ENCODE measurements at places on chromosomes 4 and X.
A peak's percentile ranks its signal among the peaks of the same experiment; 100 is the strongest.

GRCh38 chr4:16448241-16448840, 222.1 kb upstream of the TAPT1 start:
- DNase-seq = no peak

- DNase-seq = peak; percentile 6
Observed at GRCh38 chrX:39753293-39753996, 344.3 kb downstream of the BCOR start.

GRCh38 chr4:55346851-55347255, 811 bp downstream of the SRD5A3 start:
- no peak for DNase-seq

DNA sequence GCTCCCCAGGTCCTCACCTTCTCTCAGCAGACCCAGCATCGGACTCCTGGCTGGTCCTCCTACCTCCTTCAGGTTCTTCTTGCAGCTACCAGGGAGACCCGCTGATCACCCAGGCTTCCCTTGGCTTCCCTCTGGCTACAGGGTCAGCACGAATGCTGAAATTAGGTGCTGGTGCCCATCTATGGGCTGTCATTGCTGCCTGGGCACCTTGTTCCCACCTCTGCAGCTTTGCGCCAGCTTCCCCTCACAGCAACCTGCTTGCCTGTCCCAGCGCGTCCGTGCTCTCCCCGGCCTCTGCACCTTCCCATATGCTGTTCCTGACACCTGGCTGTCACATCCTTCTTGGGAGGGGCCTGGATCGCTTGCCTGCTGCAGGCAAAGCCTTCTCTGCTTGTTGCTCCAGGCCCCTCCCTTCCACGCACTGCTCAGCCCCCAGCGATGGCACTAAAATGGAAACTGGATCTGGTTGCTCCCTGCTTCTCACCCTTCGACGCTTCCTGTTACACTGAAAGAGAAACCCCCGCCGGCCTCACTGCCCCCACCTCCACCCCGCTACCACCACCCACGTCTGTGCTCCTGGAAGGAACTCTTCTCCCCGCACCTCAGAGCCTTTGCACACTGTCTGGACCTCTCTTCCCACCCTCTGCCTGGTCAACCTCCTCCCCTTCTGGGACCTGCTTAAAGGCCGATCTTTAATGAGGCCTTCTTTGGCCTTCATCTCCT, 22.2 kb downstream of the C4orf50 start:
- DNase-seq = peak; percentile 19

- no peak for DNase-seq
Observed at GRCh38 chrX:9943420-9943819, 23.7 kb upstream of the CLDN34 start.

DNA sequence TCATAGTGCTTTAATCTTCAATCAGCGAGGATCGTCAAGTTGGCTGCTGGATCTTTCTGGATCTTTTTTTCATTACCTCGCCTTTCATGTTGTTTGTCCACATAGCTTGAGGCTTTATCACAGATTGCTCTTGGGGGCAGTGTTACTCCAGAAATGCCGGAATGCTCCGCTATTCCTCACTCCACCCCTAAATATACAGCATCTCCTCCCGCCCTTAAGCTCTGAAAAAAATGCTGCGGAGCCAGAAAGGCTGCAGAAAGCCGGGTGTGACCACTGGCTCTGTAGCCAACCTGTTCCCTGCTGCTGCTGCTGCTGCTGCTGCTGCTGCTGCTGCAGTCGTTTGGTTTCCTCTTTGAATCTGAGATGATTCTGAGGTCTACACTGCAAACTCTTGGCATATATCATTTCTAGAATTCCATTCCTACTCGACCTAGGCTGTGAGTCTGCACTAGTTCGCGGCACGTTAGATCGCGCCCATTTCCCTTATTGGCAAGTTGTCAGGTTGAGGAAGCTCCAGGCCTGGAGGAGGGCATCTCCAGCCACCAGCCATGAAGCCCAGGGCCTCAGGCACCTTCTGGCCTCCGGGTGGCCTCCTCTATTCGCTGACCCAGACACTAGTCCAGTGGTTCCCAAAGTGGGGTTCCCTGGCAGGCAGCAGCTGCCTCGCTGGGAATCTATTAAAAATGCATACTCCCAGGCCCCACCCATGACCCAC, 34.2 kb downstream of the WDR13 start:
- DNase-seq = peak; percentile 82

DNA sequence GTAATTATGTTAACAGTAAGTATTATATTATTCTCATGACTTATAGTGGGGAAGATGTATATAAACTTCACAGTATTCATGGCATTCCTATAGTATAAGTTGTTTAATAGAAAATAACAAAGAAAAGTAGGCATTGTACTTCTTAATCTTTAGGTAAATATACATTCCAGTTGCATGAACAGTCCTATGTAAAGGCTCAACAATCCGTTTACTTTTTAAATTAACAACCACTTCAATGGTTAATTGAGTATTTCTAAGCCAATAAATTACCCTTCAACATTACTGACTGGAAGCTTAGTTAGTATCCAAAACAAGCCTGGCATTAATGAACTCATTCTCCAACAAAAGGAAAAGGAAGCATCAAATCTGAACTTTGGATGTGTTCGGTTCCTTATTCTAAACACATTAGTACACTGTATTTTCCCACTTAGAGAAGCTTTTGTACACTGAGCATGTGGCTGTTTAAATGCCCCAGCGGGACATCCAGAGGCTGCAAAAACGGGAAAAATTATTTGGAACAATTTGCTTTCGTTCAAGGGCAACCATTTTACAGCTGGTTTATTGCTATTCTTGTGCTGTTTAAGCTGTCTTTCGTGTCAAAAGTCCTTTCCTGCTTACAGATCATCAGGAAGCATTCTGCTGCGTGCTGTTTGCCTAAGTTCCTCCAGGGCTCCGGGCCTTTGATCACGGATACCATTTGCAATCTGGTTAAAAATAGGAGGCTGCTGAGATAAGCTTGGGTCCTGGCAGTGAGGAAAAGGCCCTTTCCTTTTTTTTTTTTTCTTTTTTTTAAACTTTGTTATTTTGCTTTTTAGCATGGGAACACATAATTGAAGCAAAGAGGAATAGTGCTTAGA, 460.3 kb downstream of the SPRY1 start:
- DNase-seq = peak; percentile 20

- no peak for DNase-seq
Observed at GRCh38 chrX:108468486-108468885, 28.8 kb downstream of the COL4A5 start.

GRCh38 chrX:153971450-153972367, at the start of gene HCFC1:
HCFC1 (minus strand) TSS chrX:153971818; CDS start chrX:153970840, 978 bp downstream.
- peak; percentile 92 for DNase-seq

DNA sequence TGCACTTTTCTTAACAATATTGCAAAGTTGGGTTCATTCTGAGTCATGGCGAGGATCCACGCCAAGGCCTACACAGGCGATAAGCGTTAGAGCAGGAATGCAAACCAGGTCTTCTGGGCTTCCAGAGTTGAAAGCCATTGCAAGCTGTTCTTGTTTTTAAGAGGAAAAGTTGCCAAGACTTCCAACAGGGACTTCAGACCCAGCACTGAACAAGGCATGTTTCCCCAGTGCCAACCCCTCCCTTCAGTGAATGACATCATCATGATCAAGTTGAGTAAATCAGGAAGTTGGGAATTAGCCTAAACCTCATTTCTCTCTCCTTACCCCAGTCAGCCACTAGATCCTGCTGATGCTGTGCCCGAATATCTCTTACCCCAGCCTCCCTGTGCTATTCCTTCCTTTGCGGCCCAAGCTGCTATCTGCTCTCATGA, 355.1 kb downstream of the HS3ST1 start:
- no peak for DNase-seq

DNA sequence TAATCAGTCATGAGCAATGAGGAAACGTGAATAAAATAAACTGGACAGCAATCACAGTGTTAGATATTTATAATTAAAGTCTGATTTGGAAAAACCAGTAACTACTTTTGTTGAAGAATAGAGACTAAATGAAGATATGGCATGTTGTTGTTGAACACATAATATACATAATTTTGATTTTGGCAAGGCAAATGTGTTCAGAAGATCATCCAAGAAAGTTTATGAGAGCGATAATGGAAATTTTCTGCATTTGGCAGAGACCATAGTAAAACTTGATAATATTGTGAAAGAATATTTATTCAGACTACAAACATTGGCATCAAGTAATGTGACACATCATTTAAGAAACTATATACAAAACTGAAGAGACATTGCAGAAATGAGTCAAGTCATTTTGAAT, 620.7 kb downstream of the TMA16 start:
- DNase-seq = no peak

DNA sequence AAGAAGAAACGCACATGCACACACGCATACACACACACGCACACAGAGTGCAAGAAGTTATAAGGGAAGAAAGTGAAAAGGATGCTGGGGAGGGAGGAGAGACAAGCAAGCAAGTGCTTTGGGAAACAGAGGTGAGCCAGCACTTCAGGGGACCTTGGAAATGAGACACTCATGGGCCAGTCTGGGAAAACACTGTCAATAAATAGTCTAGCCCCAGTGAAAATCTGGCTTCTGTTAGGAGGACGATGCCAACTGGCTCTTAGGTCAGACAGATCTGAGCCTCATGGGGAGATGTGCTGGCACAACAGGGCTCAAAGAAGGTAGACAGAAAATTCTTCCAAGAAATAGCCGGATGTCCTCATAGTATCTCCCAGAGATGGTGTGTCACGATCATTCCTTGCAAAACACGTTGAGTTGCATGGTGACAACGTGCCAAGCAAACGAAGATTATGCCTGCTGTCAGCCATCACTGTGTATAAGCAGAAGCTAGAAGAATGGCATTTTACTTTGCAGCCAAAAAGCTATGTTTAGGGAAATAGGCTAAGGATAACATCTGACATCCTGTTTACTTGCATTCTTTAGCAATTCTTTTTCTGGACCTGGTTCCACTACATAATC, 557 bp upstream of the ARHGEF6 start:
- no peak for DNase-seq

- no peak for DNase-seq
Observed at GRCh38 chrX:50769389-50770063, 44.5 kb downstream of the SHROOM4 start.

DNA sequence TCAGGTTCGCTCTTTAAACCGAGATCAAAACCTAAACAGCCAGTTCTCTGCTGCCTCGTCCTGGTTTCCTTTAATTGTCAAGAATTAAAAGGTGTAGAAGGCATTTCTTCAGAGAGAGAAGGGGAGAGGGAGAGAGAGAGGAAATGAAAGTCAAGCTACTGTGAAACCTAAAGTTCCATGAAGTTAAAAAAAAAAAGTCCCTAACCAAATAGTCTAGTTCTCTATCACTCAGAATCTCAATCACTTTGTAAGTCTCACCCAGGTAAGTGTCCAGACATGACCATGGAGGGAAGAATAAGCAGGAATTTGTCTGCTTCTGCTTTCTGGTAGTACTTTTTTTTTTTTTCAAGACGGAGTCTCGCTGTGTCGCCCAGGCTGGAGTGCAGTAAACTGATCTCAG, 18.8 kb upstream of the SMIM14 start:
- no peak for DNase-seq

DNA sequence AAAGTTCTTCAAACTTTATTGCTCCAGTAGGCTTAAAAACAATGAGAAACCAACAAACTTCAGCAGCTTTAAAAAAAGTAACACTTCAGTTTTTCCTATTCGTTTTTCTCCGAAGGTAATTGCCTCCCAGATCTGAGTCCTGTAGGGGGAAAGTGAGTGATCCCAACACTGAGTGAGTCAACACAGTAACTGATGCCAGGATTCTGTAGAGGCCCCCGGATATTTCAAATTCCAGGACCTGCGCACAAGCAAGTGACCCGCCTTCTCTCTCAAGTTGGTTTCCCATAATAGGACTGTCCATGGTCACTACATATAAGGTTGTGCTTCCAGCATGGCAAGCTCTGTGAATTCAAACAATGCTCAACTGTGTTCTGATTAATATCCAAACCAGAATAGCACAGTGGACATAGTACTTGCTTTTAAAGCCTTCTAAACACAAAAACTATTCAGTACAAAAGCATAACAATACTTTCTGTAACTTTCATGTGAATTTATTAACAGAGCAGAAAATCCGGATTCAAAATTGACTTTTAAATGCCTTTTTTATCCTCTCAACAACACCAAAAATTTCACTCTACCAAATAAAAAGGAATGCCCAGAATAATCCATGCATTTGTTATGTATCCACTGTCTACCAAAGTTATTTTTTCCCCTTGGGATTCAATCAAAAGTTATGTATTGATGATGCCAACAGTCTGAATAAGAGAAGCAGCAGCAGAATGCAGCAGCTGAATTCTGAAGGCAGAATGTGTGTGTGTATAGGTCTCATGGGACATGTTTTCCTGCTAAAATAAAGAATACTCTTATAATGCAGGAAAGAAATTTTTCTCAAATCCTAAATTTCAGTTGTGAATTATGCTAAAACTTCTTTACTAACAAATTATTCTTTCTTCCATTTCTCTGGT, at the start of gene DMD:
Gene DMD, minus strand, starts transcription at position 194 of the 905 bp plus-strand sequence. CDS start 237 bp downstream, outside the sequence.
- DNase-seq = no peak

DNA sequence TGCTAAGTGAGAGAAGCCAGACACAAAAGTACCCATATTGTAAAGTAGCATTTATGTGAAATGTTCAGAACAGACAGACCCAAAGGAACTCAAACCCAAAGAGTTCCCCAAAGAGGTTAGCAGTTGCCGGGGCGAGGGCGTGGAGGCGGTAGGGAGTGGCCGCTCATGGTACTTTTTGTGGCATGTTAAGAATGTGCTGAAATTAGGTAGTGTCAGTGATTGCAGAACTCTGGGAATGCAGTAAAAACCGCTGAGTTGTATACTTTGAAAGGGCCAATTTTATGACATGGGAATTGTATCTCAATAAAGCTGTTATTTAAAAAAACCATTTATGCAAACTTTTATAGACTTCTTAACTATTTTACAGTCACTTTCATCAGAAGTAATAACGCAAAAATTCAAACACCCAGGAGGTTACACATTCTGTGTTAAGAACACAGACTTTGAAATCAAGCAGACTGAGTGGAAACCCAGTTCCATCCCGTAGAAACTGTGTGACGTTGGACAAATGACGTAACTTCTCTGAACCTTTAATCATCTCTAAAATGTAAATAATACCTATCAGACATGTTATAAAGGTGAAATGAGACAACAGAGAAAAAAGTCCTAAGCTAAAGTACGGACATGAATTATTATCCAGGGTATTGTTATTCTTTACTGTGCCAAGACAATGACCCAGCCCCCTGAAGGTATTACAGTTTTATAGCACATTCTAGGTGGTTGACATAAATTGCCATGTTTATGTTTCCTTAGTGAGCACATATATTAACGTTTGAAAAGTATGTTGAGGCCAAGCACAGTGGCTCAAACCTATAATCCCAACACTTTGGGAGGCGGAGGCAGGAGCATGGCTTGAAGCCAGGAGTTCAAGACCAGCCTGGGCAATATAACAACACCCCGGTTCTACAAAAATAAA, 19.7 kb downstream of the ZFP42 start:
- no peak for DNase-seq

DNA sequence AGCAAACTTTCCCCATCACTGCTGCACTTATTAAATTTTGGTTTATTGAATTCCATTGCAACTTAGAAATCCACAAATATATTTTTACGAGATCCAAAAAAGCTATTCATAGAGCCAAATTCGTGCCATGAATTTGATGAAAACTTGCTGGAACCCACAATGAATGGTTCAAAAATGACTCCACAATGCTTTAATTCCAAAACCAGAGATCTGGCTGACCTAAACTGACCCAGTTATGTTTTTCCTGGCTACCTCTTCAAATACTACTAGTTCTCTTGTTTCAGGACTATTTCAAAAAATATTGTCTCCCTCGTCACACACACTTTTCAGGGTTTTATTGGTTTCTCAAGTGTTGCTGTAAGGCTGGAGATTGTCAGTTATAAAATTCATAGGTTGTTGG, 474.8 kb downstream of the PDGFC start:
- no peak for DNase-seq

All from NCI-H345 (cell line).